ENCODE measurements at places on chromosomes 3 and 15. TPM values are rescaled to one million over a fixed set of nuclear protein-coding genes. Genes with fewer than 3 reads are reported as not detected.

Gene ITGA11
- not detected for polyA plus RNA-seq

Gene AADACL2
- not detected for polyA plus RNA-seq

Gene GREM1
- polyA plus RNA-seq, result not detected

GRCh38 chr3:171809861-171810628 is at the start of gene PLD1:
PLD1 (minus strand) TSS chr3:171810483; CDS start chr3:171738051, 72,432 bp downstream.
- peak; percentile 33 for DNase-seq

DNA sequence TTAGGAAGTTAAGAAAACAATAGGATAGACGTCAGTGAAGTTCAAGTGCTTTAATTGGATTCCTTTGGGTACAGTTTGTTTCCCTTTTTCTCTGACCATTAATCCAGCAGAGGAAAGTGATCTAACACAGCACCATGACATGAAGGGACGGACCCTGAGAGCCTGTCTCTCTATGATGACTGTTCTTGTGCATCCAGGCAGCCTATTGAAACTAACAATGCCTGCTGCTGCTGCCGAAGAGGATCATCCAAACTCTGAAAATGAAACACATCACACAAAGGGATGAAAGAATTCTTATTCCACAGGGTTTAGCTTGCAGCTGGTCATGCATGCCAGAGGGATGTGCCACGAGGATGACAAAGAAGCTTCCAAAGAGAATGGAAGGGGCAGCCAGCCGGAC is 75.5 kb downstream of the ZBTB20 start:
- DNase-seq, result no peak
